Dermis microvascular lymphatic vessel endothelial cell (primary cell): ENCODE measurements at places on chromosomes 5 and 9. TPM values are rescaled to one million over a fixed set of nuclear protein-coding genes. Genes with fewer than 3 reads are reported as not detected.

DNA sequence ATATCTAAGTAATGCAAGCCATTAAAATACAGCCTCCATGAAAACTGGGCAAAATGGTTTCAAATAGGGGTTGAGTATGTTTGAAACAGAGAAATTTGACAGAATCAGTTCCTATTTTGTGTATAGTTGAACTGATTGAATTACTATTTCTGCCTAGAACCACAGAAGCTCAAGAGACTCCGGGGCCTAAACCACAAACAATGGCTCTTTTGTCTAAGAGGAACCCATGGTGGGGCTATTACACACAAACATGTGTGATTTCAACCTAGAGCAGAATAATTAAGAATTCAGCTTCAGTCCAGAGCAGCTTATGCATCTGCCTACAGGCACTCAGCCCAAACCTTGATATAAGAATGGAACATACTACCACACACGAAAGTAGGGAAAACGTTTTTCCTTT, 171.2 kb upstream of the MPDZ start:
- DNase-seq = no peak

DNA sequence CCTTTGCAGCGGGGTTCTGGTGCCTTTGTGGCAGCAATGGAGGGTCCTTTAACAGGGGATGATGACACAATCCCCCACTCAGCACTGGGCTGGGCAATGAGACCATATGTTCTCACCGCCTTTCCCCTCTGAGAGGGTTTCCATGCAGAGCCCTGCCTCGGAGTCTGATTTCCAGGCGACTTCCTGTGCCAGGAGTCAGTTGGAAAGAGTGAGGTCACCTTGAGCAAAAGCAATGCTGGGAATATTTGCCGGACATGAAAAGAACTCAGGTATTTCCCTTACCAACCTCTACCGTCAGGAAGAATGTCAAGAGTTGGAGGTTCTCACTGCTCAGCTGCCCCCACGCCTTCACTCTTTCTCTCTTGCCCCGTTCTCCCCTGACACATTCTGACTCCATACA, 284.2 kb upstream of the IRX1 start:
- DNase-seq = no peak

Gene TAF11L5
- total RNA-seq = not detected in 2 replicates

Gene SELENOP
- total RNA-seq = 163 and 604 TPM in 2 replicates

Gene CCL27
- not detected in 2 replicates for total RNA-seq

DNA sequence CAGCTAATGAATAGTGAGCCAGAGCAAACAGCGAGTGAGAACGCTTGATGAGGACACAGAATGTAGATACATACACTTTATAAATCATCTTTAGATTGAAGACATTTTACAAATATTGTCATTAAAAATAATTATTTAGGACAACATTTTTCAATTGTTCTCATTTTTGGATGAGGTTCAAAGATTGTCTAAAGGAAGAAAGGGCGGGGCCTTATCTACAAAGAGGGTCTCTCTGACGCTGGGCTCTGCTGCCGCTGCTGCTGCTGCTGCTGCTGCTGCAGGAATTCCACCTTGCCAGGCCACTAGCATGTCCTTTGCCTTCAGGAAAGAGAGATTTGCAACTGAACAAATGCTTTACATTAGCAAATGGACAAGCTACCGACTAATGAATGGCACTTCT, 220.7 kb upstream of the TMEM161B start:
- DNase-seq = no peak
